ENCODE measurements at places on chromosomes 4 and X.
A peak's percentile ranks its signal among the peaks of the same experiment; 100 is the strongest.

GRCh38 chrX:137424679-137425078 lies 141.2 kb upstream of the ZIC3 start:
- no peak for DNase-seq

GRCh38 chr4:16801356-16801755 lies 97.1 kb downstream of the LDB2 start:
- DNase-seq, result no peak

- no peak for DNase-seq
Measured at GRCh38 chr4:113625902-113626301, 135.6 kb downstream of the CAMK2D start.

DNA sequence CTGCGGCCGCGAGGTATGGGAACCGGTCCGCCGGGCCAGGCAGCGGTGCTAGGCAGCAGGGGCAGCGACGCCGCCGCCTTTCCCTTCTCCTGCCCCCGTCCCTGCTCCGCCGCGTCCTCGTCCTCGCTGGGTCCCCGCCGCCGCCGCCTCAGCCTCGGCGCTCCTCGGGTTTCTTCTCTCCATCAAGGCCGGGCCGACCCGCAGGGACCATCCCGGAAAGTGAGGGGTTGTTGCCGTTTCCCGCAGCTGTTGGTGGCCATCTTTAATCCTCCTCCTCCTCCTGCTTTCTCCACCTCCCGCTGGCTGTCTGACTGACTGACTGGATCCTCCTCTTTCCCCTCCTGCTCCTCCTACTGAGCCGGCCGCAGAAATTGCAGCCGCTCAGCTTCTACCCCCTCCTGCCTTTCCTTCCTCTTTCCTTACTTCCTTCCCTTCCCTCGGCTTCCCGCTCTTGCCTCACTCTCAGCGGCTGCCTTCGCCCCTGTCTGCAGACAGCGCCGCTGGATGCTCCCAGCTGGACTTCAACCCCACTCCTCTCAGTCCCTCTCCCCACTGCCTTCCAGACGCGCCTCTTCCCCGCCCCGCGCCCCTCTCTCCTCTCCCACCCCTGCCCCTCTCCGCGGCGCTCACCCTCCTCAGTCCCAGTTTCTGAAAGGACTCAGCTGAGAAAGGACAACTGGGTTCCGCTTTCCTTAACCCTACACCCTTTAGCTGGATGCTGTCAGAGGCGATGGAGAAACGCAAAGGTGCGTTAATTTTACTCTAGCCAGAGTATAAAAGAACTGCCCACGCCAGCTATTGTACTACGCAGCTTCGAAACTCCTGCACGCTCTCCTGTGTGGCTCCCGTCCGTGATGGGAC lies at the start of gene WDFY3:
Gene WDFY3, minus strand, starts transcription at position 309 of the 861 bp plus-strand sequence. CDS start 106,099 bp downstream, outside the sequence.
- peak; percentile 7 for DNase-seq

- DNase-seq, result no peak
Measured at GRCh38 chrX:131059246-131059645, 1.1 kb downstream of the ARHGAP36 start.

GRCh38 chr4:71270901-71271300 lies 67.9 kb upstream of the SLC4A4 start:
- no peak for DNase-seq

- DNase-seq, result no peak
Measured at GRCh38 chrX:136531951-136532350, at the start of gene VGLL1. TSS of gene VGLL1 (plus strand) at chrX:136532215. CDS start at chrX:136536021, 3,806 bp downstream.

DNA sequence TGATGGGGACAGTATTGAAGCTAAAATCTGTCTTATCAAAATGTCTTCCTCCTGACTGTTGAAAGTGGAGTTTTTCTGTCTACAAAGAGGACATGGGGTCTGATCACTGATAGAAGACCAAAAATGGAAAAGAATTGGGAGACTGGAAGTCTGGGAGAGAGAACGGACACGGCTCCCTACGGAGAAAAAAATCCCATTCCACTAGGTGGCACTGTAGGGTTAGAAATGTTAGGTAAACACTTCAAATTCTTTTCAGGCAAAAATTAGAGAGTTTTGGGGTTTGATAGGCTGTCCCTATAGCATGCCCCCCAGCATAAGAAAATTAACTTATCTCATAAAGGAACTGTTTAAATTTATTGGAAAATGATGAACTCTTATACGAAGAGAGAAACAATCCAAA lies 200.5 kb downstream of the FAM133A start:
- DNase-seq, result no peak

- DNase-seq, result no peak
Measured at GRCh38 chrX:23575281-23575680, 92.0 kb upstream of the PRDX4 start.

GRCh38 chrX:149871940-149872339 lies 9.0 kb upstream of the MAGEA8 start:
- DNase-seq, result peak; percentile 12

- no peak for DNase-seq
Measured at GRCh38 chr4:146132445-146132844, 43.1 kb upstream of the LSM6 start.

DNA sequence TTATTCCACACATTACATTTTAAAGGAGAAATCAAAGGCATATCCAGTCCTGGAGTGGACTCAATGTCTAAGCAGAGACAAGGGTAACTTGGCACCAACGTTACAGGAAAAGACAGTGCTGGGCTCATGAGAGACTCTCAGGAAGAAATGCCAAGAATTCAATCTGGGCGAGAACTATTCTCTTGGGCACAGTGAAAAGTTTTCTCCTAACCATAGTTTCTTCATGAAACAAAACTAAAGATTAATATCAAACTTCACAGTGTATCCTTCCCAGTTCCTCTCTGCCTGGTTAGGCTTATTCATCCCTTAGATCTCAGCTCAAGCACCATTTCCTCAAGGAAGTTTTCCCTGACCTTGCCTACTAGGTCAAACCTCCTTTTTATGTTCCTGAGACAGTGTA lies 109.4 kb upstream of the TLL1 start:
- DNase-seq, result no peak

DNA sequence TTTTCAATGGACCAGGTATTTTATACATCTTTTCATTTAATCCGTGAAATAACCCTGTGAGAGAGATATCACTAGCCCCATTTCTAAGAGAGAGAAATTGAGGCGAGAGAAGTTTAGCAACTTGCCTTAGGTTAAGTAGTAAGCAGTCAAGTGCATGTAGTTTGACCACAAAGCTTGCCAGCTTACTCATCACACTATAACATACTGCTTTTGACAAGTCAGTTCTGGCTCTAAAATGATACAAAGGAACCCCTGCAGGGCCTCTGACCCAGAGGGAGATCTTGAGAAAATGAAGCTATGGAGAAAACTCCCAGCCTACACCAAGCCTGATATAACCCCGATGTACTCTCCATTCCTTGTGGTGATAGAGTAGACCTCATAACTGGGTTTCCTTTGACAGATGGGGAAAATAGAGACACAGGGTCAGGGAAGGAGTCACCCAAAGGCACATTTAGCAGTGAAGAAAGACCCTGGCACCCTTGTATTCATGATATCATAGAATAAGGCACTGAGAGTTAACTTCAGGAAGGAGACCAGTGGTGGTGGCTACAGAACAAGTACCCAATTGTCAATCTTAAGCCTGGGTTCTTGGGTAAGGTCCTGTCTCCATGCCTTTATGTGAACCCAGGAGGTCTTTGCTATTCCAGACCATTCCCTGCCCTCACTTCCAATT lies 60.2 kb upstream of the MSN start:
- no peak for DNase-seq

Measured in germinal center (tissue), 1 donor.